ENCODE measurements at places on chromosomes 1 and 21. TPM values are rescaled to one million over a fixed set of nuclear protein-coding genes. Genes with fewer than 3 reads are reported as not detected.

RSPO1 gene
- not detected for total RNA-seq

PDE4B gene
- total RNA-seq = 31.9 TPM

LINGO4 gene
- not detected for total RNA-seq

NID1 gene
- not detected for total RNA-seq

FCRL2 gene
- total RNA-seq = 2.7 TPM

CLCNKA gene
- not detected for total RNA-seq

TSPEAR gene
- not detected for total RNA-seq

CYP4Z1 gene
- not detected for total RNA-seq

UMODL1 gene
- 3.1 TPM for total RNA-seq

OR2T33 gene
- not detected for total RNA-seq

KMO gene
- total RNA-seq = 0.71 TPM

RAB13 gene
- total RNA-seq = 3.1 TPM

ZNF691 gene
- total RNA-seq = 11.6 TPM

SELL gene
- 581 TPM for total RNA-seq

SH2D1B gene
- total RNA-seq = 0.19 TPM

CD48 gene
- total RNA-seq = 272 TPM

ADAM30 gene
- not detected for total RNA-seq

RGS5 gene
- 1.4 TPM for total RNA-seq

- peak; percentile 43 for DNase-seq
These were observed 26.1 kb upstream of the SMIM12 start for GRCh38 chr1:34885405-34886247.

DNA sequence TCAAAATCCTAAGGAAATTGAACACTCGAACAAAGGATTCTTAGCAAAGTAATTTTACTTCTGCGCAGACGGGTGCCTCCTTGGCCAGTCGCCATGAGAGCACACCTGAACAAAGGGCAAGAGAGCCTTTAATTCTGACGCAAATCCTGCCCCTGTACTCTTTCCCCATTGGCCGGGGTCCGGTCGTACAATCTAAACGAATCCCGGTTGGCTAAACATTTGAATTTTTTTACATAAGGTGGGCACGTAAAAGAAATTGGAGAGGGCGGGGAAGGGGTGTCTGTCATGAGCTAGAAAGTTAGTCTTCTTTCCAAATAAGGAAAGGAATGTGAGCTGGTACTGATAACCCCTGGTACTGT is 8.2 kb upstream of the IL22RA1 start:
- no peak for DNase-seq

DNA sequence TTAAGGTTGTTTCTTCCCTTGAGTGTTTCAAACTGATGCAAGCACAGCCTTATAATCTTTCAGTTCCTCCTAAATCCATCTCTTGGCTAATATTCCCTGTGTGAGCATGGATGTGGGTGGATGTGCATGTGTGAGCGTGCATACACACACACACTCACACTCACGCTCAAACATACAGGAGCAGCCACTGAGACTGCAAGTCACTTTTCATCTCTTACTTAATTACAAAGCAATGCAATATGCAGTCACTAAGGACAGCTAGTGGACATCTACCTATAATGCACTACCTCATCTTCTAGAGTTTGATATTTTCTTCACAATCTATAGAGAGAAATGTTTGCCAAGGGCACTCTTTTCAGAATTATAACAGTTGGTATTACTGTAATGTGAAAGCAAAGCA is 1.4 kb downstream of the ESRRG start:
- no peak for DNase-seq

DNA sequence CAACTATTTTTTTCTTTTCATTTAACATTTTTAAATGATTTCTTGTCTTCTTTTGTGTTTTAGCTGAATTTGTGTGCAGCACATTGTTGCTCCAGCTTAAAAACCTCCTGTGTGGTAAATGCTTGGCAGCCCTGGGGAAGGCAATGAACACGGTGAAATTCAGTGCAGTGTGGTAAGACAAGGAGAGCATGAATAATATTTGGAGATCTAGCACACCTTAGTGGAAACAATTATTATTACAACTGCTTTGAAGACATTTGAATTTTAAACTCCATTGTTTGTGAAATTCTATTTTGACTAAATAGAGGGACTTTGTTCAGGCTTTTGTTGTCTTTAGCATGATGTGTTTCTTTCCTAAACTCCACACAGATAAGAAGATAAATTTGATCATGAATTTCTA is 242.6 kb upstream of the CXADR start:
- no peak for DNase-seq

GRCh38 chr1:236619398-236619797 is 15.1 kb upstream of the HEATR1 start:
- DNase-seq = no peak

GRCh38 chr1:51776408-51776807 is 102.1 kb downstream of the NRDC start:
- DNase-seq = no peak

DNA sequence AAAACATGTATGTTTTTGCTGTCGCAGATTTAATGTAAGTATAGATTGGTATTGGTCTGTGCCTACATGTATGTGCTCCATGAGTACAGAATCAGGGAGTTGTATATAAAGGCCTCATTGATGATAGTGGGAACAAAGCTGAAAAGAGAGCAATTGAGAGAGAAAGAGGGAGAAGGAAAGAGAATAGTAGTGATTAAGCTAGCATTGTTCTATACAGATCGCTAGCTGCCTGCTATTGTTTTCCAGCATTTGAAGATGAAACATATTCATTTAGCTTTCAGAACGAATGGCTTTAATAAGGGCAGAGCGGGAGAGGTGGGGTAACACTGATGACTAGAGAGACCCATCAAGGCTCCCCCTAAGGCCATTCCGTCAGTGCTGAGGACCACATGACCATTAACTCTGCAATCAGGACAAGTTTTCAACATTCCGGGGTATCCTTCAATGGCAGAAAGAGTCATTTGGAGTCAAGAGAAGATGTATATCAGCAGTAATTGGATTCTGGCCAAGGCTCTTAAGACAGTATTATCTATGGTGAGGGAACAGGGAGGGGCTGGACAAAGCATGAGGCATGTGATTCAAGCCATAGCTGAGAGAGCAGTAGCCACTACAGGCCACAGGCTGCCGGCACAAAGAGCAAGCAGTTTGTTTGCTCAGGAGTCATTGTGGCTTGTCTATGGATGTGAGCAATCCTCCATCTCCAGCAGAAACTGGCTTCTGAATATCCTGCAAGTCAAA is 176.5 kb downstream of the PBX1 start:
- DNase-seq = no peak

GRCh38 chr1:16144325-16145029 is 11.4 kb downstream of the EPHA2 start:
- no peak for DNase-seq

DNA sequence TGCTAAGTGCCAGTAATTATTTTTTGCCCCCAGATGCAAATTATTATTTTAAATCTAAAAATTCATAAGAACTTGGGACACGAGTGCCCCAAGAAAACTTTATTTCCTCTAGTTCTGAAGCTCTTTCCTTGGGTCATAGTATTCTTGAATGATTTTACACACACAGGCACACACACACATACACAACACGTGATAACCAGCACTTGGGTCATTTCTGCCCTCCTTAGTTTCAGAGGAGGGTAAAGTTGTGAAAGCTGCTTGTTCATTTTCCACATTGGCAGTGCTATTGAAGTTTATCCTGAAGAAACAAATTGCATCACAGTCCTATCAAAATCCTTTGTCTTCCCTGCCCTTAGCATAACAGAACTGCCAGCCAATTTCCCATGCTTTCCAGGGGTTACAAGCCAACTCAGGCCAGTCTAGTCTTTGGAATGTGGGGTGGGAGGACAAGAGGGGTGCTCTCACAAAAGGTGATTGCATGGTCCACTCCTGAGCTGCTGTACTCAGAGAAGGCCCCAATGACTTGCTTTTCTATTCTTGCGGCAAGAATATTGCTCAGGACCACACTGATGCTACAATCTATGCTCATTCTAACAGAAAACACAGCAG is 98.5 kb upstream of the POGK start:
- DNase-seq = no peak

DNA sequence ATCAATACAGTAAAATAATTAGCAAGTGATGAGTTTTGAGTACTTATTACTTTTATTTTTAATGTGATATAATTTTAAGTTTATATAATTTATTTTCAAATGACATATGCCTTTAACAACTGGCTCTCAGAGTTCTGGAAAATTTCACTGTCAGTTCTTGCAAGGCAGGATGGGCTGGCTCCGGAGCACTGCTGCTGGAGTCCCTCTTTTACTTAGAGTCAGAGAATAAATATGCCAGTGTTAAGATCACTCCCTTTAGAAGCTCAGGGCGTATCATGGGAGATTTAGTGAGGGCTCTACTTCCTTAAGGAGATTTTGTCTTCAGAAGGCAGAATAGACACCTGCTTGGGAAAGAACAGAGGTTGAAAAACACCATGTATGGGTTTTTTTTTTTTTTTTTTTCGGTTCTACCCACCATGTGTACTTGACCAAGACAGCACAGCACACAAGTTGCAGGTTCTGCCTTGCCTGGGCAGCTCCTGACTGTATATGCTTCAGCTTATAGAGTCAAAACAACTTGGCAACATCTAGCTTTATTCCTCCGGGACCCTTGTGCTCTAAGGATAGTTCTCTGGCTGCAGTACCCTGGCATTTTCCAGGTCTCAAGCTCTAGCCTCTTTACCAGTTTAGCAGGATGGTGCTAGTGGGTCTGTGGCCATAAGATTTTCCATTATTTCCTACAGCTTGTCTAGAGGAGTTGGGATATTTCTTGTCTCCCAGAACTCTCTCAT is 29.7 kb upstream of the FMOD start:
- DNase-seq = no peak

GRCh38 chr21:32329331-32329730 is 30.7 kb downstream of the MRAP start:
- no peak for DNase-seq

GRCh38 chr1:162135271-162135775 is 65.8 kb downstream of the NOS1AP start:
- no peak for DNase-seq

GRCh38 chr1:199002661-199003060 is 363.8 kb downstream of the PTPRC start:
- DNase-seq = no peak

DNA sequence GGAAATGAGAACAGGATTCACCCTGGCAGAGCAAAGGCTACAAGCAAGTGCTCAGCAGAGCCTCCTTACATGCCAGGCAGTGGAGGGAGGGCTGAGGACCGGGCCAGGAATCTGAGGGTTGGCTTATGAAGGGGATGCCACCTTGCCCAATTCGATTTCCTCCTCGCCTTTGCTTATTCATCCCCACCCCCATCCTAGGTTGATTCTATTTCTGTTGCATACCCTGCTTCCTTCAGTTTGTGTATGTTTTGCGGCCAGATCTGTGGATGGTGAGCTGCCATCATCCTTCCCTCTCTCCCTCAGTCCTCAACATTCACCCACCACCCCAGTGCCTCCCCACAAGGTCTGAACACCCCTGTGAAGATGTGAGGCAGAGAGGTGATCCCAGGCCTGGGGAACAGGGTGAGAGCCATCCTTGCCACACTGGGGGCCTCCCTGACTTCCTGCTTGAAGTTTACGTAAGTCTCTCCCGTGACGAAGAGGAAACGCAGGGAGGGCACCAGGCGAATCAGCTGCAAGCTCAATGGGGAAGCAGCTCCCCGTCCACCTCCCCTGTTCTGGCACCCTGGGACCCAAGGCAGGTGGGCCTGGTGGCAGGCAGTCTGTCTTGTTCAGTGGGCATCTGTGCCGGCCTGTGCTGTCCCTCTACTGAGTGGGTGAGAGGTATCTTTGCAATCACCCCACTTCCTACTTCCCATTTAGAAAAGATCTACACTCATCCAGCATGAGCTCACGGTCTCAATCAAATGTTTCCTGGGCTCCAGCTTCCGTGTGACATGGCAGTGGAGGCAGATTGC is 50.6 kb upstream of the CNTN2 start:
- DNase-seq = peak; percentile 28

DNA sequence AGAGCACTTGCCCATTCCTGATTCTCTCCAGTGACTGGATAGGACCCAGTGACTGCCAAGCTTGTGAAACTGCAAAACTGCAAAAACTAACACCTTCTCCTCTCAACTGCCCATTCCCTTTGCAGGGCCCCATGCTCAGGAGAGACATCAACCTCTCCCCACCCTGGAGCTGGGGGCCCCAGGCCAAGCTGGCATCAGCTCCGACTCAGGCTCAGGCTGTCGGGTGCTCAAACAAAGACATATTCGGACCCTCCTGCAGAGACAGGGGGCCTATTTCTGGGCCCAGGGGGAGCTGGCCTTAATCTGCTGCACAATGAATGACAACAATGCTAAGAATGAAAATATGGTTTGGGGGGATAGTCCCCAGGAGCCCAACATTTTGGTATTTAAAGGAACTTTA is 11.8 kb downstream of the LMX1A start:
- no peak for DNase-seq

- DNase-seq = no peak
These were observed 275.4 kb upstream of the USP24 start for GRCh38 chr1:55490547-55490946.

- DNase-seq = no peak
These were observed 39.0 kb upstream of the PPM1J start for GRCh38 chr1:112754116-112754628.

DNA sequence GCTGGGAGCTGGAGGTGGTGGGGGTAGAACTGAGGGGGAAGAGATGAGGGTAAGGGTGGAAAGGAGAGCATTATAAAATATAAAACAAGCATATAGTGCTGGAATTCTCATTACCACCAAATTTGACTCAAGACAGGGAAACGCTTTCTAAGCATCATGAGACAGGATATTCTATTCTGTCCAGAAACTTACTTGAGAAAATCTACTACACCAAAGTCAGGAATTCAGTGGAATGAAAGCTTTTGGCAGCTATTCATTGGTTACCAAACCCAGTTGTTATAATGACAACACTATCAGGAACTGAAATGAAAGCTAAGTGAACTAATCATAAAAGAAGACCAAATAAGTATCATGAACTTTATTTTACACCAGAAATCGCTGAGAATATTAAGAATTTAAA is 14.5 kb downstream of the AIDA start:
- no peak for DNase-seq

GRCh38 chr1:111867868-111868440 is 112.3 kb downstream of the DDX20 start:
- DNase-seq = no peak

DNA sequence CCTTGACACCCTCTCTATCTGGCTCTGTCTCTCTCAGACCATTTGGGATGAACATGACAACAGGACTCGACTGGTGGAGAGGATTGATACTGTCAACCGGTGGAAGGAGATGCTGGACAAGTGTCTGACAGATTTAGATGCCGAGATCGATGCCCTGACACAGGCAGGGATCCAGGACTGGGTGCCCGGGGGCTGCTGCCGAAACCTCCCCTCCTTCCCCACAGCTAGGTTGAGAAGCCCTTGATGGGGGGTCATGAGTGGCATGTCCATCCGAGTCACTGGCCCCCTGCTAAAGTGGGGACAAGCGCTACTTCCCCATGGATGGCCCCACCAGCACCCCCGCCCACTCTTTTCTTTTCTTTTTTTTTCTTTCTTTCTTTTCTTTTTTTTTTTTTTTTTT is 1.2 kb downstream of the TEKT2 start:
- no peak for DNase-seq

- no peak for DNase-seq
These were observed at the start of gene NAV1 for GRCh38 chr1:201538612-201539551. TSS of gene NAV1 (plus strand) at chr1:201539127. CDS start at chr1:201622885, 83,758 bp downstream.

GRCh38 chr1:66787641-66788040 is 13.4 kb downstream of the INSL5 start:
- no peak for DNase-seq

GRCh38 chr1:183580281-183580682 is 10.0 kb downstream of the NCF2 start:
- DNase-seq = no peak

Data from naive thymus-derived CD8-positive, alpha-beta T cell (primary cell).